ENCODE measurements at places on chromosomes 6 and 20.

- no peak for DNase-seq
These were observed 33.0 kb downstream of the SPTLC3 start for GRCh38 chr20:13041574-13042457.

DNA sequence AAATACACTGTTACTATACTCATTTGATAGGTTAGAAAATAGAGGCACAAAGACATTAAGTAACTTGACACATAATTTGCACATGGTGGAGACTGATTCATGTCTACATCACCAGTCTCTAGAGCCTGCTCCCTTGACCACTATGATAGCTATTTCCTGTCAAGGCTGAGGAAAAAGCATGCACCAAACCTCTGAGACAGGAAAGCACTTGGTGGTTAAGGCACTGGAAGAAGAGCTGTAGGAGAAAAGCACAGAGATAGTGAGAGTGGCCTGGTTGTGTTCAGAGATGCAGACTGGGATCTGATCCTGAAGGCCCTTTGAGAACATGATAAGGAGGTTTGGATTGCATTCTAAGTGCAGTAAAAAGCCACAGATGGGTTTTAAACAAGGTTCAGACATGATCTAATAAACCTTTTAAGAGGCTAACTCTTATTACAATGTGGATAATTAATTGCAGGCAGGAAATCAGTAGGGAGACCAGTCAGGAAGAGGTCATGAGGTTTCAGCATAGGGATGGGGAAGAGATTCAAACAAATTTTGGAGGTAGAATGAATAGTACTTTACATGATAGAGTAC lies 168.9 kb downstream of the PHF3 start:
- DNase-seq, result no peak

GRCh38 chr6:149851461-149852110 lies 12.6 kb downstream of the LRP11 start:
- no peak for DNase-seq

GRCh38 chr6:135920689-135921088 lies 69.2 kb downstream of the PDE7B start:
- no peak for DNase-seq

- DNase-seq, result peak; percentile 63
These were observed 592 bp upstream of the CDYL start for GRCh38 chr6:4775494-4776130.

DNA sequence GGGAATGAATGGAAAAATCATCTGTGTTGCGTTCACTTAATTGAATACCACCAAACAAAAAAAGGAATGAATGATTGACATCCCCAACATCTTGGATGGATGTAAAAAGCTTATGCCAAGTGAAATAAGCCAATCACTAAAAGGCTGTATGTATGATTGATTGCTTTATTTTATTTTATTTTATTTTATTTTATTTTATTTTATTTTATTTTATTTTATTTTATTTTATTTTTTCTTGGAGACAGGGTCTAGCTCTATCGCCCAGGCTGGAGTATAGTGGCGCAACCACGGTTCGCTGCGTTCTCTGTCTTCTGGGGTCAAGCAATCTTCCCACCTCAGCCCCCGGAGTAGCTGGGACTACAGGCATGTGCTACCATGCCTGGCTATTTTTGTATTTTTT lies 263.3 kb downstream of the CDKAL1 start:
- no peak for DNase-seq

DNA sequence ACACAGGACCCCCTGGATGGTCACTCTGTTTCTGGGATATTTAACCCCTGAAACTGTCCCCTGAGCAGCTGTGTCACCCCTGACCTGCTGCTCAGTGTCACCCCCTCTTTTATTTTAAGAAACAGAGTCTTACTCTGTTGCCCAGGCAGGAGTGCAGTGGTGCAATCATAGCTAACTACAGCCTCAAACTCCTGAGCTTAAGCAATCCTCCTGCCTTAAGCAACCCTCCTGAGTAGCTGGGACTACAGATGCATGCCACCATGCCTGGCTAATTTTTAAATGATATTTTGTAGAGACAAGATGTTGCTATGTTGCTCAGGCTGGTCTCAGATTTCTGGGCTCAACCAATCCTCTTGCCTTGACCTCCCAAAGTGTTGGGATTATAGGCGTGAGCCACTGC lies 21.5 kb upstream of the GTSF1L start:
- no peak for DNase-seq

DNA sequence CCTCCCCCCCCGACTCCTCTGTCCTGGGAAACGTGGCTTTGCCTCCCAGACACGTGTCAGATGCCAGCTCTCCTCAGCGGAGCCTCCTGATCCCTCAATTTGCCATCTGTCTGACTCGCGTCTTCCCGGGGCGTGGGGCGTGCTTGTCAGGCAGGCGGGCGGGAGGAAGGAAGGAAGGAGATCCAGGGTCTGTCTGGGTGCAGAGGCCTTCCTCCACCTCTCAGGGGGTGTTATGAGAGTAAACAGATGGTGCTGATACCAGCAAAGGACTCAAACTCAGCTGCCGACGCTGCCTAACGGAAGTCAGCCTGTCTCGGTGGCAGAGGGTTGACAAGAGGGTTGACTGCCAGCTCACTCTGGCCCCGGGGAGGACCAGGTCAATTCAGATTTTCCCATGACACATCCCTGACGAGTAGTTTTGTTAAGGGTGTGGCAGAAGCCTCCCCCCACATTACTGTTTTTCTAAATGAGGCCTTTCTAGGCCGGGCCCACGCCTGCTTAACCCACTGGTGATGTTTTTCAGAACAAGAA lies 17.0 kb downstream of the UQCC2 start:
- DNase-seq, result peak; percentile 68

GRCh38 chr6:17877196-17877894 lies 110.1 kb downstream of the KIF13A start:
- no peak for DNase-seq

GRCh38 chr6:10511477-10511876 lies 9.7 kb upstream of the GCNT2 start:
- DNase-seq, result no peak

DNA sequence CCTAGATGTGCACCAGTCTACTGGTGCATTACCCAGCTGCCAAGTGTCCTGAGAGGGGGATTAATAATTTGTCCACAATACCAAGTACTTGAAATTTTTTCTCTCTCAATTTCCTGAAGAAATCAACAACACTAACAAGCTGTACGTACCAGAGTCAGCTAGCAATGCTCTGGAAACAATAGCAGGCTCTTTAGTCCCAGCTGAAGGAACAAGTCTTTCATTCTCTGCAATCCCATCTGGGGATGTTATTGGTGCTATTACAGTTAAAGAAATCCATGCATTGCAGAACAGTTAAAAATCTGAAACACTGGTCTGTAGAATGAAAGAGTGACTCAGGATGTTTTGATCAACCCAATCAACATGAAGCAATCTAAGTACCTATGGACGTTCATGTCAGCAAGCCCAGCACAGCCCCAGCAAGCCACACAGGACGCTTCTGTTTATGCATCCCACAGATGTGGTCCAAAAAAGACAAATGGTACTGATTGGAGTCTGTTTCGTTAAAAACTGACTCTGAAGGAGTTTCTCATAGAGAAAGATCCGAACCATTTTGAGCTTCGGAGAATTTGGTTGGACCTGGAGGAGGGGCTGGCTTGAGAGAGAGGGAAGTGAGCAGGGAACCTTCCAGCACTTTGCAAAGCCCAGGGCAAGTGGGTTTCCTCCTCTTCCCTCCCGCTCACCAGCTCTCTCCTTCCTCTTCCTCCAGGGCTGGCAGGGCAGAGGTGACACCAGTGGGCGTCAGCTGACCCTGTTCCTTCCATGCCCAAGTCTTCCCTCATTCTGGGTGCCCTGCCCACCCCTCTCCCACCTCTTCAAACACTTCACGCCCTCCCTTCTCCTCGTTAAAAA lies 11.9 kb downstream of the PRR18 start:
- DNase-seq, result no peak

GRCh38 chr6:154463573-154464419 lies 46.7 kb downstream of the CNKSR3 start:
- no peak for DNase-seq

DNA sequence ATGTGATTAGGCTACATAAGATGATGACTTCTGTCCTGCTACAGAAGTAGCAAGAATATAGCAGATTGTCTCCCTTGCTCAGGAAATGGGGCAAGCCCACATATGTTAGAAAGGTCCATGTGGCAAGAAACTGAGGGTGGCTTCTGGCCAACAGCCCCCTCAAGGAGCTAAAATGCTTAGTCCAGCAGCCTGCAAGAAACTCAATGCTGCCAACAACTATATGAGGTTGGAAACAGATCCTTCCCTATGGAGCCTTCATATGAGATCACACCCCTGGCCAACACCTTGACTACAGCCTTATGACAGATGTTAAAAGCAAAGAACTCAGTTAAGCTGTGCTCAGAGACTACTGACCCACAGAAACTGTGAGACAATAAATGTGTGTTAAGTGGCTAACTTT lies 22.1 kb downstream of the PTPRT start:
- no peak for DNase-seq
